ENCODE measurements at places on chromosomes 11 and 22. TPM values are rescaled to one million over a fixed set of nuclear protein-coding genes. Genes with fewer than 3 reads are reported as not detected.

The HMBS gene
- 4.0 TPM for total RNA-seq

The MMP7 gene
- 0.43 TPM for total RNA-seq

The KCNJ5 gene
- total RNA-seq = not detected

The PPFIBP2 gene
- total RNA-seq = 1.5 TPM

The NECTIN1 gene
- total RNA-seq = 4.6 TPM

The WNT11 gene
- 0.09 TPM for total RNA-seq

The STK33 gene
- total RNA-seq = 1.4 TPM

The ZBTB16 gene
- total RNA-seq = 8.3 TPM

The MIAT gene
- 0.69 TPM for total RNA-seq

The CARNS1 gene
- total RNA-seq = 0.22 TPM

The KRTAP5-11 gene
- total RNA-seq = not detected

The UPK3A gene
- not detected for total RNA-seq

The RTN4R gene
- total RNA-seq = 1.3 TPM

The TRIM51G gene
- not detected for total RNA-seq

The MS4A15 gene
- not detected for total RNA-seq

The KRTAP5-7 gene
- 0.11 TPM for total RNA-seq

The PITPNB gene
- total RNA-seq = 25.9 TPM

The PARVG gene
- total RNA-seq = 0.11 TPM

The UBTFL1 gene
- not detected for total RNA-seq

The UBQLN3 gene
- total RNA-seq = not detected

The SLC22A8 gene
- total RNA-seq = not detected

The TRIM51 gene
- not detected for total RNA-seq

The TAGLN gene
- 9.8 TPM for total RNA-seq

The YAP1 gene
- 87.6 TPM for total RNA-seq

The APOA5 gene
- total RNA-seq = not detected

The OPCML gene
- total RNA-seq = not detected

The ACTN3 gene
- total RNA-seq = not detected

The DDTL gene
- total RNA-seq = 4.7 TPM

The C11orf42 gene
- not detected for total RNA-seq

The PLEKHA7 gene
- total RNA-seq = 1.3 TPM

The PAX6 gene
- not detected for total RNA-seq

The C11orf91 gene
- total RNA-seq = 0.11 TPM

The FAM180B gene
- not detected for total RNA-seq

The GAS2 gene
- 0.76 TPM for total RNA-seq

The CNIH2 gene
- total RNA-seq = not detected

The AGBL2 gene
- total RNA-seq = 0.09 TPM

The RAB3IL1 gene
- 6.3 TPM for total RNA-seq

The CWC15 gene
- 38.4 TPM for total RNA-seq

The GNB1L gene
- 2.4 TPM for total RNA-seq

The UPK2 gene
- not detected for total RNA-seq

The KCNQ1OT1 gene
- total RNA-seq = 0.54 TPM

The MMP27 gene
- not detected for total RNA-seq

The MTCH2 gene
- total RNA-seq = 90.2 TPM

The RASD2 gene
- total RNA-seq = not detected

The CSF2RB gene
- total RNA-seq = 3.4 TPM

The ZNF215 gene
- total RNA-seq = 0.33 TPM

The CHRNA10 gene
- total RNA-seq = 0.43 TPM

The LRRC56 gene
- 0.43 TPM for total RNA-seq

The MUC2 gene
- not detected for total RNA-seq

The CCDC116 gene
- total RNA-seq = under 0.01 TPM

The MUC6 gene
- total RNA-seq = not detected

The SNX32 gene
- 0.52 TPM for total RNA-seq

The SAA1 gene
- not detected for total RNA-seq

The NCAM1 gene
- total RNA-seq = 0.54 TPM

The REXO2 gene
- 165 TPM for total RNA-seq

Measured in dermis lymphatic vessel endothelial cell (primary cell).